ENCODE measurements at places on chromosomes 5 and 9.

GRCh38 chr5:159249158-159249557 lies 13.9 kb upstream of the UBLCP1 start:
- DNase-seq, result no peak

DNA sequence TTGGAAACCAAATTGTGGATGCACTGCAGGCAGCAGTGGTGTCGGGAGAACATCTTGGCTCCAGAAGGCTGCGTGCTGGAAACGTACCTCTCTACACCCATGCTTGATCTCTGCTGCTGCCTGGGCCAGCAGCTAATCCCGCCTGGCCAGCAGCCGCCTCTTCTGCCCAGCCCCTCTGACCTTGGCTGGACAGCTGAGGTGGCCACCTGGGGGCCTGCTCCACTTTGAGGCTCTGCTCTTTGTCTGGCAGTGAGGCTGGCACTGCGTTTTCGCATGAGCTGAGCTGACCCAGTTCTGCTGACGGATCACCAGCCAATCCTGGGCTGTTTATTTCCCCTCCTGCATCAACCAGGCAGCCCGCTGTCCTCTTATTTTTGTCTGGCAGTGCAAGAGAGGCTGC lies 154.9 kb downstream of the TENT4A start:
- DNase-seq, result no peak

DNA sequence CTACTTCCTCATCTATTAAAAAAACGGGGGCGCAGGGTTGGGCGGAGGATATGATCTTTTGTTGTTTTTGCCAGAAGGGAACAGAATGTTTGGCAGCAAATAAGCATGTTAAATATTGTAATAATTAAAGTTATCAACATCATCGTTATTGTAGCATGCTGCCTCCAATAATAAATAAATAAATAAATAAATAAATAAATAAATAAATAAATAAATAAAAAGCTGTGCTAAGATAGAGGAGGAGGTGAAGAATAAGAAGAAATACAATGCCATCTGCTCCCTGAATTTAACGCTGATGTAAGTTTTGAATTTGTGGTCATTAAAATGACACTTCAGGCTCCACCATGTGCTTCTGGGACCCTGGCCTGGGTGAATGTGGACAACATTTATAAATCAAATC lies 508.0 kb upstream of the TNC start:
- no peak for DNase-seq

- DNase-seq, result no peak
Observed at GRCh38 chr5:4230786-4231641, 635.4 kb downstream of the IRX1 start.

DNA sequence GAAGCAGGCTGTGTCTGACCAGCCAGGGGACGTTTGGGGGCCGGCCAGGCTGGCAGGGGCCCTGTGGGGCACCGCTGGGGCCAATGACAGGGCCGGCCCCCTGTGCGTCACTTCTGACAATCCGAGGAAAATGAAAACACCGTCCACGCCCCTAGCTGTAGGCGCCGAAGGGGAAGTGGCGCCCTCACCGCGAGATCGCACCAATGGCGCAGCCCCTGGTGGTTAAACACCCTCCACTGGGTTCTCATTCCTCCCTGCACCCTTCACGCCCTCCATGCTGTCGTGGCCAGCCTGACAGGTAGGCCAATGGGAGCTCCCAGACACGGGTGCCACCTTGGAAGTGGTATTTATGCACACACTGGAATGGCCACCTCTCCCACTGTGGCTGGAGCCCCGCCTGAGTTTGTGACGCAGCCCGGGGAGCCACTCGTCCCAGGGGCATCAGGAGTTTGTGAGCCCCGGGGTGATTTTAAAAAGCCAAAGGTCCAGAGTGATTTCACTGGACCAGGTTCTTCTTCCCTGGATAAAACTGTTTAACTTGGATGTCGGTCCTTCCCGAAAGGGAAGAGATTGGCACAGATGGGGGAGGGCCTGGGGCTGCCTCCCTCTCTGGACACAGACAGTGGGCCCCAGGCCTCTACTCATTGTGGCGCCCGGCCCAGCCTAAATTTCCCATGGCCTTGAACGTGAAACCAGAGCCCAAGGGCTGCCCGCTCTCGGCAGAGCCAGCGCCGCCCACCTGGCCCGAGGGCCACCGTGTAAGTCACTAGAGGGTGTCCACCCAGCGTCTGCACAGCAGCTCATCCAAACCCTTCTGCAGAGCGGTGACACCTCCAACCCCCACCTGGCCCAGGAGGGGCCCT lies 49.7 kb downstream of the NKD2 start:
- no peak for DNase-seq

DNA sequence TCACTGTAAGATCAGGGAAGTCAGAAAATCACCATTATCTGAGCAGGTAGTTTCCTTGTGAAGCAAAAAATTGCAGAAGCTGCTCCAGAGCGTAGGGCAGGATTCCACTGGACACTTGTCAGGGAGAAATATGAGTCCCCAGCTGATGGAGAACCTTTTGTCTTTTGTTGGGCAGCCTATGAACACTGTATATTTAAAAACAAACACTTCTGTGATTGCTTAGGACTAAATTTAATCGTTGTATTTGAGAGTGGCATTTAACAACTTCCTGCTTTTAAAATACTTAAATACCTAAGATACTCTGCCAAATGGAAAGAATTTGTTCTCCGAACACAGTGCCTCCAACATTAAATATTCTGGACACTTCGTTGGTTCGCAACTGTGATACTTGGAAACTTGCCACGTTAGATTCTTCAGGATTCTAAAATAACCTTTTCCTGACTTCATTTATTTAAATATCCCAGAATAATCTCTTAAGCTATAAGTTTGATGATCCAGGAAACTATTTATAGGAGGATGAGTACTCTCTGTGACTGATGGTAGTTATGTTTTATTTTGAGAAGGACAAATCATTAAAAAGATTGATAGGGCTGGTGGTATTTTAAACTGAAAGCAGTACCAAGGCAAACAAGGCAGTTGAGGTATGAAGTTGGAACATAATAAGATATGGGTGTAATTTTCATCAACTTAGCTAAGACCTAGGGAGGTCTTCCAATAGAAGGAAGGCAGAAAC lies 2.7 kb upstream of the HSPA4 start:
- DNase-seq, result no peak

GRCh38 chr9:113932906-113933584 lies 56.9 kb downstream of the ZNF618 start:
- no peak for DNase-seq

DNA sequence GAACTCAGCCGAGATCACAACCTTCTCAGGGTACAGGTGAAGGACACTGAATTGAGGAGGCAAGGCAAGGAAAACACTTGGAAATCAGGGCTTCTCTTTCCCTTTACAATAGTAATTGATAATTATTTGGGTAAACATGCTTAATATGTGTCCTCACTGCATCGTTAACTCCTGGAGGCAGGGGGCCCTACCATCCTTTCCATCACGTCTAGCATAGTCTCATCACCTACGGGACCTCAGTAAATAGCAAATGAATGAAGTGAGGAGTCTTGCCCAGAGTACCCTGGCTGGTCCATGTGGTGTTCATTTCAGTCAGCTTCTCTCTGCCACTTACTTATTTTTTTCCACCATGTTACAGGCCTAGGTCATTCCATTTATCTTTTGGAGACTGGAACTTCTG lies 2.3 kb downstream of the F2RL1 start:
- no peak for DNase-seq

GRCh38 chr9:109383356-109383755 lies 62.5 kb upstream of the EPB41L4B start:
- DNase-seq, result no peak

DNA sequence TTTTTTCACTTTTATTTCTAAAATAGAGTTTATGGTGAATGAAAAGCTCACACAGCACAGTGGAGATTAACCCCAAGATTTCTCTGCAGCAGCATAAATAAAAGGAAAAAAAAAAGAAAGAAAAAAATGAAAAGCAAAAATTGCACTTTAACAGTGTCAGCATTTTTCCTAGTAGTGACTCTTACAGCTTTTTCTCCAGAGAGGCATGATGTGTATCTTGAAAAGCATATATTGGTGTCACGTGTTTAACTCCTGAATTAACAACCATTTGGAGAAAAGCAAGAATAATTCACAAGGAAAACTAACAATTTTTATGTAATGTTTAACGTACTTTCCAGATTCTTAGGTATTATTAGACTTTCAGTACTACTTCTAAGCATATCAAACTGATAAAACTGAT lies 67.9 kb downstream of the ADGRV1 start:
- DNase-seq, result no peak

DNA sequence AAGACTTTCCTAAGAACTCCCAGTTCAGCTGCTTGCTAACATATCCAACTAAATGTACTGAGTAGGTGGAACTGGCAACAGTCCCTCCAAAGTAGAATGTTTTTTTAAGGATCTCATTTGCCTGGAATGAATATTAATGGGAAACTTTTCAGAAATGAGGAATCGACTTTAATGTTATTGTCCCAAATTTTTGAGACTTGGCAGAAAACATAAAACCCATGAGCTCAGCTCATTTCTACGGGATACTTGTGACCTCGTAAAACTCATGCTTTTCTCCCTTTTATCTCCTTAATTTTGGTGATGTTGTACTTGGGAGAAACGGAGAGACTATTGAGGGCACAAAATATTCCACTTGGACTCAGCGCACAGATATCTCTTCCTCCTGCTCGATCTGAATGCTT lies 296.8 kb downstream of the EBF1 start:
- no peak for DNase-seq

- DNase-seq, result no peak
Observed at GRCh38 chr5:60597572-60598320, 102.2 kb downstream of the DEPDC1B start.

DNA sequence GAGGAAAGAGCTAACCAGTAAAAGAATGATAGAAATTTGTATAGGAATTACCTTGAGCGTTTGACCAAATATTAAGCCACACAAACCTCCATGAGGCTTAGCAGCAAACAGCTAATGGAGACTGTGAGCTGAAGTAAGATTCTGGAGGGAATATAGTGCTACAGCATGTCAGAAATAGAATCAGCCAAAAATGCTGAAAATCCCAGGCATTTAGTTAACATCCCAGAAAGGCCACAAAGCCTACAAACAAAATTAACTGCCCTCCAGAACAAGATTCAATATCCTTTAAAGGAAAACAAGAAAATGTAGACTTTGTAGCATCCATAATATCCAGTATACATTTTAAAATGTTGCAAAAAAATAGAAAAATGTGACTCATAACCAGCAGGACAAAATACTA lies 257.8 kb upstream of the TUSC1 start:
- DNase-seq, result no peak

- no peak for DNase-seq
Observed at GRCh38 chr9:35727676-35728040, 4.3 kb downstream of the TLN1 start.

DNA sequence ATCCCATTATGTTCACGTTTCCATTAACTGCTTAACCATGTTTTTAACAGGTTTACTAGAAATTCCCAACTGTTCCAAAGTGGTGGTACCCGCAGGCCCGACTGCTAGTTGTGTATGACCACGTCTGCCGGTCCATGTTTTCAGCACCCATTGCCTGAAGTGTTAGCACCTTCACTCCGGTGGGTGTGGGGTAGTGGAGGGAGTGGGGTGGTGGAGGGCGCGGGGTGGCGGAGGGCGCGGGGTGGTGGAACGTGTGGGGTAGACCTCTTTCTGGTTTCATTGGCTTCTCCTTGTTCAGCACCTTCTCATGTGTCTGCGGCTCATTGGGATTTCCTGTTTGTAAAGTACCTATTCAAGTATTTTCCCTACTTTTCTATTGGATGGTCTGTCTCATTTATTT lies 37.7 kb downstream of the TPPP start:
- no peak for DNase-seq

DNA sequence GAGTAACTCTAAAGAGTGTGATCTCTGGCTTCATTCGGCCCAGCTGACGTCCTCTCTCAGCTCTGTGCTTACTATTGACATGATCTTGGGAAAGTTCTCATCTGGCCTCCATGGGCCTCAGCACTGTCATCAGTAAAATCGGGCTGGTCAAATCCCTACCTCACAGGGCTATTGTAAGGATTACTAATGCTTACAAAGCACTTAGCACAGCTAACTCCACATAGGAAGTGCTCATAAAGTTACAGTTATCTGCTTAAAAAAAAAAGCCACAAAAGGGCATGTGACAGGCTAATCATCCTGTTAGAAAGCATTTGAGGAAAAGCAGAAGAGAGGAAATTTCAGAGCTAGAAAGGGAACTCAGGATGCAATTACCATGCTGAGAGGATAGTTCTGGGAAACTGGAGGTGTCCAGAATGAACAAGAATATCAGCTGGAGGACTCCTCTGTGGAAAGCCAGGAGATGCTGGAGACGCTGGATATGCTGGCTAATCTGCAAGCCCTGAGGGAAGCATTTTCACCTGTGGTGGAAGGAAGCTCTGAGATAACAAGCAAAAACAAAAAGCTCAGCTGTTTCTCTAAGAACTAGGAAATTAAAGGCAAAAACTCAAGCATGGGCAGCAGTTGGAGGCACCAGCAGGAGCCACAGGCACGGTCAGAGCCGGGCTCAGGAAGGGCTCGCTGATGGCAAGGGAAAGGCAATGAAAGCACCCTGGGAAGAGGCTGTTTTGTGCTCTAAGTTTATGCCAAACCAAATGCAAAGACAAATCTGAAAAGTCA lies 4.4 kb upstream of the BHMT start:
- no peak for DNase-seq

DNA sequence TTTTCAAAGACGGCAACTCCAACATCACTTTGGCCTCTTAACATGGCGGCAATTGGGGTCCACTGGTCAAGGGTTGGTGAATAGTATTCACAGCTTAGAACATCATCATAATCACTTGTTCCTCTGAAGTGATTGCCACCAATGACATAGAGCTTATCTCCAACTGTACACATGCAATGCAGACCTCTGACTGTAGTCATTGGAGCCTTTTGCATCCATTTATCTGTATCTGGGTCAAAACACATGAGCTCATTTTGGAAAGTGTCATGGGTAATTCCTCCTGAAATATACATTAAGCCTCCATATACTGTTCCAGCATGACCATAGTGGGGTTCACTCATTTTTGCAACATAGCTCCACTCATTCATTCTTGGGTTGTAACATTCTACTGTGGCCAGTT lies 2.0 kb downstream of the KLHL9 start:
- no peak for DNase-seq

- DNase-seq, result no peak
Observed at GRCh38 chr9:131272212-131272611, 4.1 kb downstream of the FAM78A start.

DNA sequence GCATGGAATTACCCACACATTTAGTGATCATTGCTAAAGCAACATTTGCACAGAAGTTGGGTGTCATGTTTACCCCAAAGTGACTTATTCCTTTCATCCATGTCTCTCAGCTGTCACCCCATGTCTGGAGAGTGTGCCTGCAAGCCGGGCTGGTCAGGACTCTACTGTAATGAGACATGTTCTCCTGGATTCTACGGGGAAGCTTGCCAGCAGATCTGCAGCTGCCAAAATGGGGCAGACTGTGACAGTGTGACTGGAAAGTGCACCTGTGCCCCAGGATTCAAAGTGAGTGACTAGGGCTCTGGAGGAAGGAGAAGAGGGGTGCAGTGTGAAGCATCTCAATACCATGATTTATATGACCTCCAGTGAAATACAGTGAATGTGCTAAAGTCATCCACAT lies 99.9 kb upstream of the PRRC1 start:
- no peak for DNase-seq

GRCh38 chr5:112186401-112186990 lies 232.6 kb downstream of the EPB41L4A start:
- DNase-seq, result peak; percentile 16

GRCh38 chr5:177610770-177611445 lies 11.0 kb downstream of the B4GALT7 start:
- DNase-seq, result no peak
